ENCODE measurements at places on chromosomes 5 and 9.

GRCh38 chr5:99061299-99061698 lies 132.5 kb upstream of the CHD1 start:
- no peak for DNase-seq

- no peak for DNase-seq
Measured at GRCh38 chr9:69760278-69760610, 433 bp upstream of the PTAR1 start.

GRCh38 chr5:31470608-31471007 lies 61.3 kb downstream of the DROSHA start:
- DNase-seq: no peak

DNA sequence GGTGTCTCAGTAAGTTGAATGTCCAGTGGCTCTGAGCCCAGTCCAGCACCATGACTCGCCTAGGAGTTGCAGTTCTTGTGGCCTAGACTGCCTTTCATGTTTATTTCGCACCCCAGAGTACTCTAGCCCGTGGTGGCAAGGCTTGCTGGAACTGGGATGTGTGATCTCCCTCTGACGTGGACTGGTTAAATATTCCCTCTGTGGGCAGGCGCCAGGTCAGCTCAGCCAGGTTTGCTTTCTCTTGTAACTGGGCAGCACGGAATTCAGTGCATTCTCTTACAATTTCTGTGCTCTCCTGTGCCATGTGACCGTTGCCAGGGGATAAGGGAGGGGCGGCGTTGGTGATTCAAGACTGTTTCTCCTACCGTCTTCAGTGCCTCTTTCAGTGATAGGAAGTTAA lies 270.8 kb downstream of the KDM4C start:
- DNase-seq: no peak

GRCh38 chr9:125914411-125914810 lies 167.2 kb downstream of the PBX3 start:
- no peak for DNase-seq

Data from DMS153 (cell line).